ENCODE measurements at places on chromosomes 13 and 19.

DNA sequence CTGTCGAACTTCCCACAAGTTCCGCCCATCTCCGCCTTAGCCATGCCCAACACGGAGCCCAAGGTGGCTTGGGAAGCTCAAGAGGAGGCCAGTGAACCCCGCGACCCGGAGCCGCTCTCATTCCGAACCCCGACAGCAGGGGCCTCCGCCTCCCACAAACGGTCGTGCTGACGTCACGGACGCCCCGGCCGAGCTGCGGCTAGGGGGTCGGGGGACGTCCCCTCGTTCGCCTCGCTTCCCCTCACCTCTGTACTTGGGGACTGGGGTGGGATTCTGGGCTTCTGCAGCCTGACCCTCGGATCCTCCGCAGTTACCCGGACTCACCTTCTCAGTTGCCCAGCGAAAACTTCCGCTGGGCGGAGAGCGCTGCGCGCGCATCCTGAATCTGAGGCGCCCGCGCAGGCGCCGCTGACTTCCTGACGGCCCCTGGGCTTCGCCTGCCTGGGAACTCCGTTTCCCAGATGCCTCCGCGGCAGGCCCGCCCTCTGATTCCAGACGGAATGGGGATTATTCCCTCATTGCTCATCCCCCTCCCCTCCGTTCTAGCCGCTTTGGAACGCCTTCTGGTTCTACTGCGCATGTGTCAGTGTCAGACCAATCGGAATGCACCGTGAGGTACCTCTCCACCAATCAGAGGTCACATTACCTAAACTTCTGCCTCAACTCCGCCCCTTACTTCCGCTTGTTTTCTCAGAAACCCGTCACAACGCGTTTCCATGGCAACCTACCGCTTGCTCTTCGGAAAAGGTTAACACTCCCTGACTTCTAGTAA is at the start of gene VRK3:
VRK3 (minus strand) TSS at position 351 of the 772 bp plus-strand sequence. CDS start 9,210 bp downstream, outside the sequence.
- DNase-seq, result peak; percentile 99

DNA sequence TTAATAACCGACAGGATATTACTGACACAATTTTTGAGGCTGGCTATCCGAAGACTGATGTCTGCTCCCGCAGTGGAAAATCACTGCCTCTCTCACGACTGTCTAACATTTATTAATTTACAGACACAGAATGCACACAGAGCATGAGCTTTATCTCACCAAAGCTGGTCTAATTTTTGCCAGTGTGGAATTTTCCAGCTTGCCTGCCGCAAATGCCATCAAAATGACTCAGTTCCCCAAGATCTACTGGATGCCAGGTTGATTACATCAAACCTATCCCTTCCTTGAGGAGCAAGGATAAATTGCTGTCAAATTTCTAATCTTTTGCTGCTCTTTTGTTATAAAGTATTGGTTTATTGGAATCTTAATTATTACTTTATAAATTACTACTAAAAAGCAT is 1775.1 kb upstream of the PCDH20 start:
- peak; percentile 97 for DNase-seq

GRCh38 chr13:51618626-51619025 is 34.4 kb downstream of the WDFY2 start:
- DNase-seq, result no peak

DNA sequence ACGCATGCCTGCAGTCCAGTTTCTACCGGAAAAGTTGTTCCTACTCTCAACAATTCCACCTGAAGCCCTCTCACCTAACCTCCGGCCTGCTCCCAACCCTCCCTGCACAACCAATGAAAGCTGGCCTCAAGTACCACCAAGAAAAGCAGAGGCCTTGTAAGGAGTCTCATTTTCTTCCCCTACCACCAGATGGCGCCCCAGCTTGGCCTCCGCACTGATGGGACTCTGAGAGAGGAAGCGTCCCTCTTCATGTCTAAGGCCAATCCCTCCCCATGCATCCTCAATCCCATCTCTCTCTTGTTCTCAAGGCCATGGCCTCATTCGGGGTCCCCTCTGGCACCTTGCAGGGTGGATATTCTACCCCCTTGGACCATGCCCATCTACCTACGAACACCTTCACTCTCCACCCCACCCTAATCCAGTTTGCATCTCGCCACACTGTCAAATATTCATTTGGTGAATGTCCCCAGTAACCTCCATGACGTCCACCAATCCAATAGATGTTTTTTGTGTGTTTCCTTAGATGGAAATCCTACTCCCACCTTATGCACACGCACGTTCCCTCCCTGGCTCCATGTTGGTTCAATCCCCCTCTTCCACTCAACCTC is 412.8 kb downstream of the ZNF536 start:
- DNase-seq, result peak; percentile 41

DNA sequence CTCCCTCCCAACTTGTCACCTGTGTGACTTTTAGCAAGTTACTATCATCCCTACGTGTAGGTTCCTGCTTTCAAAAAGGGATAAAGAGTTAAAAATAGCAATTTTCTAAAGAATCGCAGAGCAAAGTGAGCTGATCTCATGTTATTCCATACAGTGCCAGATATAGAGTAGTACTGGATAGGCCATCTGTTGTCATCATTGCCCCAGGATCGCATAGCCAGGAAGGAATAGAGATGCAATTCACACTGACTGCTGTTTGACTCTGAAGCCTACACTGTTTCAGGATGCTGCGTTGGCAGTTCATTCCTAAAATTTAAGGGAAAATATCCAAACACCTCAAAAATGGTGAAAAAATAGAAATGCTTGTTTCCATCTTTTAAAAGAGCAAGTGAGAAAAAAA is 138.9 kb downstream of the SHISA2 start:
- no peak for DNase-seq

DNA sequence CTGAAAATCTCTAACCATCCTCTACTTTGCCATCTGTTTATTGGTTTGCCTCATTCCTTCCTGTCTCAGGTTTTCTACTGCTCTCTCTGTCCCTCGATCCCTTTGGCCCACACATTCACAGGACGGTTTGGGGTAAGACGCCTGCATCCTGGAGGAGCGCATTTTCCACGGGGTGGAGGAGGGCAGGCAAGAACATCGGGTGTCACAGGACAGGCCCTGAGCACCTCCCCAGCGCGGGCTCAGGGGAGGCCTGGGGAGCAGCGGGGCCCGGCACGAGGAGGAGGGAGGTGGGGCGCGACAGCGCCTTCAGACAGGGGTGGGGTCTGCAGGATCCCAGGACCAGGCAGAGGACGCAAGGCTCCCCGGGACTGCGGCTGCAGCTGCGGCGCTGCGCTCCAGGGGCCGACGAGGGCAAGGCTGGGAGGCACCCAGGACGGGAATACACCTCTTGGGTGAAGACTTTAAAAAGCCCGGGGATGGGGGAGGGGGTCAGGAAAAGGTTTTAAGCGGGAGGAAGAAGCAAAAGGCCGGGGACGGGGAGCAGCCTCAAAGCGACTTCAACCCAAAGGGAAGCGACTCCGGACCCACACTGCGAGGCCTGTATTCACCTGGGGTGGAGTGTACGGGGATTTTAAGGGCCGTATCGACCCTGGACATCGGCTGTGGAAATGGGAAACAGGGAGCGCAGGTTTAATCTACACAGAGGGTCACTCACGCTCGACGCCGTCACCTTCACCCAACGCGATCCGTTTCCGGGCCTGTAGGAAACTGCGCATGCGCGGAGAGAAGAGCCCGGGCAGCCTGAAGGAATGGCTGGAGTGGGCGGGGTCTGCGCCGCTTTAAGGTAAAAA is at the start of gene ZNF415:
ZNF415 (minus strand) TSS at position 770 of the 851 bp plus-strand sequence. CDS start 10,234 bp downstream, outside the sequence.
- DNase-seq, result no peak

GRCh38 chr13:66795636-66796035 is 434.5 kb downstream of the PCDH9 start:
- no peak for DNase-seq

DNA sequence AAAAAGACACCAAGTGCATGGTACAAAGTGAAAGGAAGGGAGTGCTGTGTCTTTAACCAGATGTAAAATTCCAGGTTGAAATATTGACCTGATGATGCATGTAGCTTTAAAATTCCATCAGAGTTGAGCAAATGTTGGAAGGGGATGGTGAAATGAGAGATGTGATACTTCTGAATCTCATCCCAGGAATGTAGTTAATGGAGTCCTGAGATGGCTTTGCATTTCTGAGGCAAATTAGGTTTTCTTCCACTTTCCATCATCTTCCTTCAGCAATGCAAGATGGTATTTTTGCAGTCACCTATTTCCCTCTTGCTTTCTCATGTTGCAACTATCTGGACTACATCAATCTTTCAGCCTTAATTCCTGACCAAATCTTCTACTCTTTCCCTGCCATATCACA is 194.1 kb upstream of the MIR17HG start:
- DNase-seq, result no peak

GRCh38 chr13:52029569-52029968 is 5.1 kb downstream of the UTP14C start:
- no peak for DNase-seq

DNA sequence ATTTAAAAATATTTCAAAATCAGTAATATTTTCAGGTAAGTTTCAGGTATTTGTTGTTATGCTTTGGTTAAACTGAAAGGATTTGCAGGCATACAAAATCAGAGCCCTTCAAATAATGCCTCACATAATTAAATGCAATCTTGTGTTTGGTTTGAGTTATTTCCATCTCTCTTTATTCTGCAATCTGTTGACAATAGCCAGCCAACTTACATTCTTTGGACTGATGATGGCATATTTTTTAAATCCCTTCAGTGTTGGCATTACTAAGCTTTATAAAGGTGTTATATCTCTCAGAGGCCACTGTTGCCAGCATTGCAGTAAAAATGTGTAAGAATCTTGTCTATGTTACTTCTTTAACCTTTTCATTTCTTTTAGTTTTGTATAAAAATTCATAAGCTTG is 257.2 kb upstream of the RFC3 start:
- DNase-seq, result no peak

GRCh38 chr13:112061367-112062061 is 5.4 kb upstream of the SOX1 start:
- no peak for DNase-seq

- DNase-seq, result no peak
Measured at GRCh38 chr19:18699403-18700054, 16.0 kb downstream of the CRTC1 start.

DNA sequence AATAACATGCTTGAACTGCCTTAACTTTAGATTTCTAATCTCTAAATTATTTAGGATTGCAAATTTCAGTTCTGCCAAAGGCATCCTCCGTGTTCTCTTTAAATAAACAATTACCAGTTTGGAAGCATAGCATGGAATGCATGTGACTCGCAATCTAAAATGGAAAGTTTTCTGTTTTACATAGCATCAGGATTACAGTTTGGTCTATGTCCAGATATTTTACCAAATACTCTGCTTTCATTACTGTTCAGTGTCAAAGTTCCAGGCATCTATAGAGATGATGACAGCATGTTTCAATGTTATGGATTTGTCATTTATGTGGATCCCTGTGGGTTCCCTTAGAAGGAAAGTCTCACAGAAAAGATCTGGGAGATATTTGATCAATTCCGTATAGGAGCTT is 16.8 kb downstream of the FLT1 start:
- DNase-seq, result no peak

GRCh38 chr13:38636761-38637160 is 50.1 kb upstream of the FREM2 start:
- no peak for DNase-seq

GRCh38 chr19:28878862-28879566 is 333.9 kb downstream of the UQCRFS1 start:
- DNase-seq, result peak; percentile 60

GRCh38 chr19:34215006-34215665 is 39.2 kb upstream of the GARRE1 start:
- DNase-seq, result no peak

GRCh38 chr19:2440515-2440914 is 13.1 kb upstream of the TIMM13 start:
- DNase-seq, result no peak

- no peak for DNase-seq
Measured at GRCh38 chr19:35347171-35347929, at the start of gene FFAR1. TSS of gene FFAR1 (plus strand) at chr19:35347902. CDS start at chr19:35351552, 3,650 bp downstream.

DNA sequence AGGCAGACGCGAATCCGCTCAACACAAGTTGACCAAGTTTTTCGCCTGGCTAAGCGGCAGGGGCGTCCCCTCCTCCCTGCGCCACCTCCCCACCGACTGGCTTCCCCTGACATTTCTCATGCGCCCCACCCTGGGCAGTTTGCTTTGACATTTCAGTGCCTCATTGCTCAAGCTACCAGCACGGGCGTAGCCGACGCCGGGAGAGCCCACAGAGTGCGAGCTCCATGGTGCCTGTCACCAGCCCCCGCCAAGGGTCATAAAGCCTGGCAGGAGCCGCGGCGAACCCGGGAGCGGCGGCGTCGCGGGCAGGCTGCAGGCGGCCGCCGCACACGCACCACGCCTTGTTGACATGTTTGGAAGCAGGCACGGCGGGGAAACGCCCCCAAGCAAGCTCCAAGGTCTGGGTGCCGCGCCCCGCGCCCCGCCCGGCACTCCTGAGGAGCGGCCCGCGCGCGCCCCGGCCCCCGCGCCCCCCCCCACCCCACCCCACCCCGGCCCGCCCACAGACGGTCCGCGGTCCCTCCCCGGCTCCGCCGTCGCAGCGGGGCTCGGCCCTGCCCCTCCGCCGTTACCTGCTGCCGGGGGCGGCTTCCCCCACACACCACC is 601 bp downstream of the FBXL3 start:
- DNase-seq, result peak; percentile 64

DNA sequence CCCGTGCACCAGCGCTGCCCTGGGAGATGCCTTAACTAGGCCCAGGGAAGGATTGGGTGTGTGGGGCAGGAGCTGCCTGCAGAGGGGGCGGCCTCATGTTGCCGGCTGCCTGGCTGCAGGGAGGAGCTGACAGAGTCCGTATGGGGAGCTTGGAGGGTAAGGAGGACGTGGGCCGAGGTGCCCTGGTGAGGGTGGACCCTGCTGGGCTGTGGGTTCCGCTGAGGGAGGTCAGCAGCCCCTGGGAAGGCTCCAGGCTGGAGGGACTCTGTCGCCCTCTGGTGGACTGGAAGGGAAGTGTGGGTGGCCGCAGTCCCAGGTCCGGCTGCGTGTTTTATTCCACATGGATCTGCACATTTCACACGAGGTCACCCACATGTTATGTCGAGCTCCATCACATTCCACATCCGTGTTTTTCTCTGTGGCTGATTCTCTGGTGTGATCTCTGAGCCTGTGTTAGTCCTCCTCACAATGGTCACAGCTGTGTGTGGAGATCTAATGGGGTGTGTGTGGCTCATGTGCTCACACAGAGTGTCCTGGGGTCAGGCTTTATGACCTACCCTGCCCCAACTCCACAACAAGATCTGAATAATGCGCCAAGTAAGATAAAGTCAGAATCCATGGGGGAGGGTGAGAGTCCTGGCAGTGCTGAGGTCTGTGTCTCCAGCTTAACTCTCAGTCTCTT is 1.8 kb upstream of the CEACAM8 start:
- peak; percentile 10 for DNase-seq

DNA sequence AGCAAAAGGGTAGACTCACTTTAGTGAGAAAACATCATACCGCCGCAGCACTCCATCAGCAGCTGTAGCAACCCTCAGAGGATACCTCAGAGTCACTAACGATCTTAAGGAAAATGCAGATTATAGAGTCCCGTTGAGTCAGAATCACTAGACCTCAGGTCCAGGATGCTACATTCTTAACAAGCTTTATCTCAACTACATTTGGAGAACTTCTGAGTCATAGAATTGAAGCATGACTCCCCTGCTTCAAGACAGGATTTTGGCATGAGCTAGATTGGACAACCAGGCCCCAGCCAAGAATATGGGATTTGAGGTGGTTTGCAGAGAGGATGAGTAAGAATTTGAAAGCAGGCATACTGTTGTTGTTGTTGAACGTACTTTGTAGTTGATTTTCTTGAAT is 118.9 kb upstream of the UBL3 start:
- no peak for DNase-seq

GRCh38 chr13:109043636-109044035 is 414.2 kb downstream of the MYO16 start:
- no peak for DNase-seq

Data from ACHN (cell line).